H1 (cell line): ENCODE measurements at places on chromosomes 11 and 22.
A peak's percentile ranks its signal among the peaks of the same experiment; 100 is the strongest.

DNA sequence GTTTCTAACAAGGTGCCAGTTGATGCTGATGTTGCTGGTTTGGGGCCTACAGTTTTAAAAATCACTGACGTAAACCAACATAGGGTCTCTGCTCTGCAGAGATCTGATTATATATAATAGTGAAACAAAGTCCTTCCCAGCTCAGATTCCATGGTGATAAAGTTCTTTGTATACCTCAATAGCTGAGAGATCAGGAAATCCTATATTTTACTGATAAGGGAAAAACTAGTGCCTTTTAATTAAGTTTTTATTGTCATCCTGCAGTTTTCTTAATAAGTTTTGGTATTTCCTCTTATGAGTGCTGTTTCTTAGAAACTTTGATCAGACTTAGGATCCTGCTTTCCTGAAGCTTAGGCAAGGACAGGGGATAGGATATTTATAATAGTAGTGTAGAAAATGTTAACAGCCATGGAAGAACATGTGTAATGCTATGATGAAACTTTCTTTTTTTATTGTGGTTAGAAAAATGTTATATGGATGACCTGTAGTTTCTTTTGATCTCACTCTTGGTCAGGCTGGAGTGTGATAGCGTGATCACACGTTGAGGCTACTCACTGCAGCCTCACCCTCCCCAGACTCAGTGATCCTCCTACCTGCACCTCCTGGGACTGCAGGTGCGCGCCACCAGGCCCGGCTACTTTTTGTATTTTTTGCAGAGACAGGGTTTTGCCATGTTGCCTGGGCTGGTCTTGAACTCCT lies 14.1 kb downstream of the CAPRIN1 start:
- no peak for DNase-seq

GRCh38 chr11:68831124-68831523 lies 10.6 kb downstream of the CPT1A start:
- no peak for DNase-seq

- DNase-seq, result no peak
These were observed 62.0 kb upstream of the UCP3 start for GRCh38 chr11:74070723-74071492.

- DNase-seq, result no peak
These were observed 1.2 kb downstream of the ALDH3B1 start for GRCh38 chr11:68011051-68011943.

DNA sequence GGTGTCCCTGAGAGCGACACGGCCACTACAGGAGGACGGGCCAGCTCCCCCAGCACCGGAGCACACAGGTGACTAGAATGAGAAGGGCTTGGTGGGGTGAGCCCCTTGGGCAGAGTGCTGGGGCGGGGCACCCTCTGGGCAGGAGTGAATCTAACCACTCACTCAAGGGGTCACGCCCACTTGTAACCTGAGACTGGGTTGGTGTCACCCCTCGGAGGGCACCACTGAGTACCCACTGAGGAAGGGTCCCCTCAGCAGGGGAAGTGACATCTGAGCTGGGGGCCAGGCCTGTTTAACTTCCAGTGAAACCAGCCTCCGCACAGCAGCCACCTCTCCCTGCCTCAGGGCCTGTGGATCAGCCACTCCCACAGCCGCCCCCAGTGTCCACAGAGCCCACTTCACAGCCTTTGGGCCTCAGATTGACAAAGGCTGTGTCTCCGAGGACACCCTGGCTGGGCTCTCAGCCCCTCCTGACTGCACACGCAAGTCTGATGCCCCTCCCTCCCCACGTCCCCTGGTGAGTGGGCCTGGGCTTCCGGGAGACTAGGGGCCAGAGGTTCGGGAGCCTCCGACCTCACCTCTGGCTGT lies 5.6 kb downstream of the GATD1 start:
- no peak for DNase-seq

DNA sequence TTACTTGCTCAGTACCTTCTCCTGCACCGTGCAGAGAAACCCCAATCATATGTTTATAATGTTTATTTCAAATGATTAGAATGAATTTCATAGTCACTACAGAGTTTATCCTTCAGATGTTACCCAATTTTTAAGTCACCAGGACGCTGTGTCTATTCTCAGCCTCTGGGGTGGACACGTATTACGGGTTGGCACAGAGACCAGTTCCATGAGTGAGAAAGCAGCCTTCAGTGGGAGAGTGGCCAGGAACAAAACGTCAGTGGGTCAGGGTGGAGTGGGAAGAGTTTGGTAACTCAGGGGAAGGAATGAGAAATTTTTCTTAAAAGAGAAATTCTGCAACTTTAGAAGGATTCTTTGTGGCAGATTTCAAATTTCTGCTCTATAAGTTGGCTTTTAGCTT lies 77.1 kb upstream of the MTMR2 start:
- no peak for DNase-seq

DNA sequence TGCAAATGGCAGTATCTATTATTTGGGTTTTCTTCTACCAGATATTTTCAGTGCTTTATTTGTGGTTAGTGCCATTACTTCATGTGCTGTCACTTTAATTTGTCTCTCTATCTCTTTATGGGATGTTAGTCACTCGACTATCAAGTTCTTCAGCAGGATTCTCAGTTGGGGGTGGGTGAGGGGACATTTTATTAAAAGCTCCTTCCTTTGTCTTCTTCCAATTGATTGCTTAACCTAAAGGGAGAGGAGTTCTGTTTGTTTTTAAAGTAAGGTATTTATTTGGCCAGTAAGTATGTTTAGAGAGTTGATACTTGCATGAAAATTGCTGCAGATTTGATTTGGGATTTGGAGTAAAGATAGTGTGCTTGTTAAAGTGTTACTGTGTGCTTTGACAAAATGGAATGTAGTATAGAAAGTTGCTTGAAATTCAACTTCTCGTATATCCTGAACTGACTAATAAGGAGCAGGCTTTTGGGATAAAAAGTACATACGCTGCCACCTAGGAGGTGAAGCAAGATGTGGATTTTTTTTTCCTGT lies 10.3 kb downstream of the YAP1 start:
- no peak for DNase-seq

GRCh38 chr11:60634126-60634525 lies 65.3 kb upstream of the MS4A8 start:
- DNase-seq, result no peak

GRCh38 chr11:87804176-87804575 lies 371.1 kb downstream of the RAB38 start:
- DNase-seq, result no peak

DNA sequence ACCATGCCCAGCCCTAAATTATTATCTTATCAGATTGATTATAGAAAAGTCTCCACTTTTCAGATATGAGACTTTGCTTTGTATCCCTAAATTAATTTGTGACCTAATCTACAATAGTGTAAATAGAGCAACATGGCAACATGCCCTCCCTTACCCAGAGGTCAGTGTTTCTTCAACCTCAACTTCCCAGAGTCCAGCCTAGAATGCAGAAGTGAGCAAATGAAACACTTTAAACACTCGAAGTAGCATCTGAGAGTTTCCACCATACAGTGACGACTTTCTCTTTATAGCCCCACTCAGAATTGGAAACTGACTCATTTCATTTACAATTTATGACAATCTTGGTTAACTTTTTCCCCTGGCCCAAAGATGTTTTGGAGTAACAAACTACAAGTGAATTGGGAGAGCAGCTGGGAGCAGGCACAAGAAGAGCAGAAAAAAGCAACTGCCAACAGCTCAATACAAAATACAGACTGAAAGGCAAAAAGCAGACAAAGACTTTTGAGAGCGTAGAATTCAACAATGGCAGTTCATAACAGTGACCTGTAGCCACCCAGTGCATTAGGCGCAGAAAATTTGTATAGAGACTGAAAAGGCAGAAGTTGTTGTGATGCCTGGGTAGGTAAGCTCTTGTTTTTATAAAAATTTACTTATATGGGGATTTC lies 10.1 kb upstream of the BLID start:
- no peak for DNase-seq

- no peak for DNase-seq
These were observed 143.3 kb downstream of the CACNA1I start for GRCh38 chr22:39713799-39714290.

DNA sequence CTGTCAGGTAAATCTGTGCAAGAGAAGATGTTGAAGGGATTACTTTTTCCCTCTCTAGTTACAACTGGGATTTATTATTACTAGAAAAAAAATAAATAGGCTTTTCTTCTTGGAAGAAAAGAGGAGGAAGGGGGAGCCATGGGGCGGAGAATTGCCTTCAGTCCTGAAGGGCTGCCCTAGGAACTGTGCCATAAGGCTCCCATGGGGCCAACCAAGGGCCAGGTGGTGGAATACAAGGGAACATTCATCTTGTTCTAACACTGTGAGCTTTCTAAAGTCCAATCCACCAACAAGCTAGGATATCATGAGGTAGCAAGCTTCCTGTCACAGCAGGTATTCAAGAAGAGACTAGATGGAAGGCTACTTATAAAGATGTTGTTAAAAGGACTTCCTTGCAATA lies 24.8 kb upstream of the NRIP3 start:
- no peak for DNase-seq

DNA sequence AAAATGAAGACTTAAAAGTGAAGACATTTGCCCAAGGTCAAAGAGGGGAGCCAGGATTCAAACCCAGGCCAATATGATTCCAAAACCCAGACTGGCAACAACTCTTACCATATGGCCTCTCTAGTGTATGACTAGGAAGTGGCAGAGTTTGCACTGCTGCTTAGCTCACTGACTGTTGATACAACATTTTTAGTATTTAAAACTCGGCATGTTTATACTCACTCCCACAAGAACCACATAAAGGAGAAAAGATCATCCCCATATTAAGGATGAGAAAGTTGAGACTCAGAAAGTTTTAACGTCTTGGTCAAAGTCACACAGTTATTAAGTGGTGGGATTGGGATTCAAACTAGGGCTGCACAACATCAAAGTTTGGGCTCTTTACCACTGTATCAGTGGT lies 81.7 kb downstream of the CCDC34 start:
- no peak for DNase-seq

DNA sequence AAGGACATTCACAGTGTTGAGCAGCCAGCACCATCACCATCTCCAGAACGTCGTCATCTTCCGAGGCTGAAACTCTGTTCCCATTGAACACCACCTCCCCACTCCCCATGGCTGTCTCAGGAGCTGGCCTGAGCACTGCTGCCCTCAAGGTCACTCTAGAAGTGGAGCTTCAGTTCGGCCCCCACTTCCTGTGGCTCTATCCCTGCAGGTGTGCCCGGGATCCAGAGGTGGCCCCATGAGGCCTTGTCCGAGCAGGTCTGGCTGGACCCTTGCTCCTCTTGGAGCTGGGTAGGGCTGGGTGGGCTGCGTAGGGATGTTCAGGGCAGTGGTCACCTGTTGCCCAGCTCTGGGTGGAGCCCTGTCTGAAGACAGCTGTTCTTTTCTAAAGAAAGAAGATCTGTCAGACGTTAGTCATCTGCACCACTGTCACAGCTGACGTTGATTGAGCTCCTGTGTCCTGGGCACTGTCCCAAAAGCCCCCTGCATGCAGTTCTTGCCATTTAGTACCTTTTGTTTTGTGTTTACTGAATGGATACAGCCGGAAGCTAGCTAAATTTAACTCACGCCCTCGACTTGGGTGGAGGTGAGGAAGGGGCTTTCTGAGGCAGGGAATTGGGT lies 75.5 kb upstream of the CLDN5 start:
- DNase-seq, result no peak

- DNase-seq, result no peak
These were observed 28.2 kb upstream of the TMPRSS4 start for GRCh38 chr11:118048472-118049370.

DNA sequence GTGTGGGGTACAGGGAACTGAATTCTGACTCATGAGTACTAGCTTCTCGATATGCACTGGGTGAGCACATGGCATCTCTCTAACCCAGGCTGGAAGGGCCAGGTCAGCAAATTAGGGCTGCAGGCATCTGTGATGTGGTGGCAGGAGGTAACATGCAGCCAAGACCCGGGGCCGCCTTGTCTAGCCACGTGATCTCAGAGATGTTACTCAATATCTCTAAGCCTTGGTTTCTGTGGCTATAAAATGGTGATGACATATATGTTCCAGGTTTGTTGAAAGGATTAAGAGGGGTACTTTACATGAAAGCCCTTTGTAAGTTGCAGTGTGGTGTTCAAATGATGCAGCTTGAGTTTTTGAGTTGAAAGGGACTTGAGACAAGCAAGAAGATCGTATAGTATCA lies 3.2 kb downstream of the ST14 start:
- no peak for DNase-seq

DNA sequence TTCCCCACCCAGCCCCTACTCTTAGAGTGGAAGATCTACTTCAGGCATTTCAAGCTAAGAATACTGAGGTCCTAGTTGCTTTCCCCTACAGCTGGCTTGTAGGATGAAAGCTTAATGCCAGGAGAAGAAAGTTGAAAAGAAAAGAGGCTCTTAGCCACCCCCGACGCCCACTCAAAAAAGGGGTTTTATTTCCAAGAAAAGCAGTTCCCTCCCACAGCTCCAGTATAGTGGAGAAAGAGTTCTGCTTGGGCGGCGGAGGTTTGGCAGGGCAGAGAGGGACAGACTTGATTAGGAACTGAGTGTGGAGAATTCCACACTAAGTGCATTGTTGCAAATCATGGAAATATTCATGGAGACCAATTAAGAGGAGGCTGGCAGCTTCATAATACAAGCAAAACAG lies 470.9 kb downstream of the ETS1 start:
- DNase-seq, result no peak

- DNase-seq, result peak; percentile 46
These were observed 244.7 kb downstream of the SOX6 start for GRCh38 chr11:16111690-16112089.

- no peak for DNase-seq
These were observed 24.1 kb upstream of the PHOX2A start for GRCh38 chr11:72267956-72268617.

DNA sequence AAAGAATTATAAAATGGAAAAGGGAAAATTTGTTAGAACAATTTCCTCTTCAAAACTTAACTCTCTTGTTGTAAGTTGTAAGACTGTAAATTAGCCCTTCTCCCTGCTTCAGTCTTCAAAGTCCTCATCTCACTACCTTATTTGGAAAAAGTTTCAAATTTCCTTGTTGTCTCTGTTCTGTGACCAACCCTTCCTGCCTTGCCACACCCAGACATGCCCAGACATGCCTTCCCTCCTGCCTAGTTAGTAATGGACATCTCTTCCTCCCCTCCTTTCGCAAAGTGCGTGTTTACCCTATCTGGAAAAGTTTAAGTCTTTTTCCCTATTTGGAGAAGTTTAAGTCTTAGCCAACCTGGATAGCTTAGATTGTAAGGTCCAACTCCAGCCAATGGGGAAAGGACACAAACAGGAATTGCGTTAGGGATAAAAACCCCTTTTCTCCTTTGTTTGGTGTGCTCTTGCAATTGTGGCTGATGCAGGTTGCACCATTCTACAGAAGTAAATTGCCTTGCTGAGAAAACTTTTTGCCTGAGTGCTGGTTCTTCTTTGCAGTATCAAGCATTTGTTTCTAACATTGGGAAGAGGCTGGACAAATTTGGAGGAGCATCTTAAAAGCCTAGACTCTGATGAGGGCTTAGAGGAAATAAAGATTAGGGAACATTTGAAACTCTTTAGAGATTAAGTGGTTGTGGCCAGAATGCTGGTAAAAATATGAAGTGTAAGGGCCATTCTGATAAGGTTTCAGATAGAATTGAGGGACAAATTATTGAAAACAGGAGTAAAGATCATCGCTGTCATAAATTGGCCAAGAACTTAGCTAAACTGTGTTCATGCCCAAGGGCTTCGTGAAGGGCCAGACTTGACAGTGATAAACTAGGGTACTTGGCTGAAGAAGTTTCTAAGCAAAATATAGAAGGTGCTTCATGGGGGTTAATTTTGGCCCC lies 15.4 kb downstream of the OR52K2 start:
- DNase-seq, result no peak
